ENCODE measurements at places on chromosomes 16 and 17.

- no peak for DNase-seq
These were observed 2.2 kb downstream of the MT3 start for GRCh38 chr16:56591377-56592060.

DNA sequence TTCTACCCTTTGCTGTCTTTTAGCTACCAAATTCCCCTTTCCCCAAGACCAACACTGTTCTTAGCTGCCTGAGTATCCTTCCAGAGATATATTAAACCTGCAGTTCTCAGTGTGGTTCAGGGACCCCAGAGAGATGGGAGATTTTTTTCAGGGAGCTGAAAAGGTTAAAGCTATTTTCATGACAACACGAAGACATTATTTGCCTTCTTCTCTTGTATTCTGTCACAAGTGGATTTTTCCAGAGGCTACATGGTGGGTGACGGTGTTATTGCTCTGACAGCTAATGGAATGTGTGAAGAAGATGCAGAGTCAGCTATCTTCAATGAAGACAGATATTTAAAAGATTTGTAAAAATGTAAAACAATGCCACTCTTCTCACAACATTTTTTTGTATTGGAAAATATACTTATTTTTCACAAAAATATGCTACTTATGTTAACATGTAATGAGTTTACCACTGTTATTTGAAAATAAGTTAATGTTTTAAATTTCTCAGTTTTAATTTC is 69.0 kb downstream of the CFDP1 start:
- DNase-seq, result no peak

GRCh38 chr16:86076606-86077005 is 177.6 kb downstream of the IRF8 start:
- DNase-seq, result no peak

- no peak for DNase-seq
These were observed 16.8 kb downstream of the CDR2 start for GRCh38 chr16:22357635-22357971.

GRCh38 chr17:65824901-65825300 is 263.5 kb upstream of the AXIN2 start:
- DNase-seq, result no peak

- DNase-seq, result no peak
These were observed 263.4 kb downstream of the MRTFB start for GRCh38 chr16:14334366-14335080.

GRCh38 chr17:44187131-44187899 is 543 bp downstream of the TMUB2 start:
- DNase-seq, result no peak

- no peak for DNase-seq
These were observed 34.4 kb downstream of the CDRT4 start for GRCh38 chr17:15432807-15433611.

DNA sequence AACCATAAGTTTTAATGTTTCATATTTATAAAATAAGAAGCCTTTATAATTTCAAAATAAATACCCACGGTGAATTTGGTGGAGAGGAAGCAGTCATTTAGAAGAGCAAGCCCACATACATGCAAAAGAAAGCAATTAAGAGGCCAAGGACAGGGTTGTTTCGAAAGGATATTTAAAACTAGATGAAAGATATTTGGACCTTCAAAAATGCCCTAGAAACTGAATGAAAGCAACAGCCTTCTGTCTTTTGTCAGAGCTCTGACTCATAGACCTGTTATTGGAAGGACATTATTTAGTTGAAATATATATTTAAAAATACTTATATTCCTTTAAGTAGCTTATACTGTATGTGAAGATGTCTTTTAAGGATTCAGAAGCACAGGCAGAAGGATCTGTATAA is 8.6 kb upstream of the METTL9 start:
- no peak for DNase-seq

- DNase-seq, result no peak
These were observed 597.7 kb downstream of the TMEM114 start for GRCh38 chr16:7992616-7993015.

DNA sequence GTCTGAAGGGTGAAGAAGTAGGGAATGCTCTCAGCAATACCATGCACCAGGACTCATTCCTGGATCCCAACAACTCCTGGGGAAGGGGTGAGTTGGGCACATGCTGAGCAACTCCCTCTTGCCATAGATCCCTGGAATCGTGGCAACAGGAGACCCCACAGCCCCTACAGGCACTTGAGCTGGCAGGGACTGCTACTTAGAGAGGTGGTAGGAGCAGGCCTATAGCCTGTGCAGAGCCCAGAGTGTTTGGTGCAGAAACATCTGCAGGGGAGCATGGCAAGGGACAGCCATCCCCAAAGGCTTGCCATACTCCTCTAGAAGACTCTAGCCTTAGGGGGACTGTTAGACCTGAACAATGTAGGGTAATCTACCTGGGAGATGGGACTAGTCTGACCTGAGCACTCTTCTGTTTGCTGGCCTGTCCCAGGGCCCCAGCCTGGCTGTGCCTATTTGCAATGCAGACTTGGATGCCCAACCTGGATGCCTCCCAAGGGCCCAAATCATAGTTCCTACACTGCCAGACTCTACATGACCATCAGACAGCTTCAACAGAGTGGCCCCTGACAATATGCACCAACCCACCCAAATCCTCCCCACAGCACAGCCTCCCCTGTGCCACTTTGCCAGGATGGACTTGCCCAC is 568.6 kb upstream of the KIF2B start:
- no peak for DNase-seq

DNA sequence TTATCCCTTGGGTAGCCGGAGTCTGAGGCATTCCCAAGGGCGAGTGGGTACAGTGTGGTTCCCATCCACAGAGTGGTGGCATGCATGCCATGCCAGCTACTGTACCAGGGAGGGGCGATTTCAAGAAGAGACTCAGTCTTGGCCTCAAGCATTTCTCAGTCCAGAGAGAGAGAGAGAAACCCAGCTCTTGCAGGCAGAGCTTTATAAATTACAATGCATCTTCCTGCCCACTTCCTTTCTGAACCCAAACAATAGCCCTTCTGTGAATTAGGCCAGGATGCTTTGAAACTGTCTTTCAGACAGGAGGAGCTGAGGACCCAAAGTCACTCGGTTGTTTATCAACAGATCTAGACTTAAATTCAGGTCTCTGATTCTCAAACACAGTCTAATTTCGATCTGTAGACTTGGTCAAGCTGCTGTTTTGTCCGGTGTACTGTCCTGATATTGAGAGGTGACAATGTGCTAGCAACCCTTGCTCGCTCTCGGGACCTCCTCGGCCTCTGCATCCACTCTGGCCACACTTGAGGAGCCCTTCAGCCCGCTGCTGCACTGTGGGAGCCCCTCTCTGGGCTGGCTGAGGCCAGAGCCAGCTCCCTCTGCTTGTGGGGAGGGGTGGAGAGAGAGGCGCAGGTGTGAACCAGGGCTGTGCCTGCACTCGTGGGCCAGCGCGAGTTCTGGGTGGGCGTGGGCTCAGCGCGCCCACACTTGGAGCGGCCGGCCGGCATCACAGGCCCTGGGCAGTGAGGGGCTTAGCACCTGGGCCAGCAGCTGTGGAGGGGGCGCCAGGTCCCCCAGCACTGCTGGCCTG is 408.0 kb downstream of the UTP18 start:
- no peak for DNase-seq

- DNase-seq, result no peak
These were observed 125.2 kb upstream of the SDK2 start for GRCh38 chr17:73769479-73769878.

GRCh38 chr17:71107136-71107535 is 937.8 kb downstream of the KCNJ2 start:
- no peak for DNase-seq

DNA sequence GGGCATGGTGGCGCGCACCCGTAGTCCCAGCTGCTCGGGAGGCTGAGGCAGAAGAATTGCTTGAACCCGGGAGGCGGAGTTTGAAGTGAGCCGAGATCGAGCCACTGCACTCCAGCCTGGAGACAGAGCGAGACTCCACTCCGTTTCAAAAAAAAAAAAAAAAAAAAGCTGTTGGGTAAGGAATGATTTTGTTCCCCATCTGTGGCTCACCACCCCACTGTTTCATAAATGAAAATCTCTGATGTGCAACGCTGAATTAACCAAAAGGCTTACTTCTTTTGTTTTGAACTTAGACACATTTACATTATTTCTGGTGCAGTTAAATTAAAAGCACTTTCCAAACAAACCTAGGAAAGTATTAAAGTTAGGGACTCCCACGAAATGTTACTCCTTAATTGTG is 1.2 kb upstream of the METTL9 start:
- no peak for DNase-seq

All from retina (tissue), 1 donor.